ENCODE measurements at places on chromosomes 3 and 15.

DNA sequence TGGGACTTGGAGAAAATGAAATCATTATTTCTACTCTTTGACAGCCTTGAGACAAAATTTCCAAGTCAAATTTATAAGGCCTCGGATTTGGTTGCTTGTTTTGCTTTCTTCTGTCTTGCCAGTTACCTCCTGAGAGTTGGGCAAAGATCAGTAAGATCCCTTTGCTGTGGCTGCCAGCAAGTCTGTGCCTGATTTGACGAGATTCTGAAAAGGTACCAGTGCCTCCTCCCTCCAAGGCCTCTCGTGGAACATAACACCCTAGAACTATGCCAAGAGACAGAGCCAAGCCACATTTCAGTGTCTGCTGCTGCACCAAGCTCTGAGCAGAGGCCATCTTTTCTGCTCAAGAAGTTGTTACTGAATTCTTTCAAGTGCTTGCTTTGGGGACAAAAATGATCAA lies 61.0 kb downstream of the GTPBP8 start:
- DNase-seq: no peak

GRCh38 chr15:93235926-93236780 lies 147.1 kb upstream of the RGMA start:
- no peak for DNase-seq

DNA sequence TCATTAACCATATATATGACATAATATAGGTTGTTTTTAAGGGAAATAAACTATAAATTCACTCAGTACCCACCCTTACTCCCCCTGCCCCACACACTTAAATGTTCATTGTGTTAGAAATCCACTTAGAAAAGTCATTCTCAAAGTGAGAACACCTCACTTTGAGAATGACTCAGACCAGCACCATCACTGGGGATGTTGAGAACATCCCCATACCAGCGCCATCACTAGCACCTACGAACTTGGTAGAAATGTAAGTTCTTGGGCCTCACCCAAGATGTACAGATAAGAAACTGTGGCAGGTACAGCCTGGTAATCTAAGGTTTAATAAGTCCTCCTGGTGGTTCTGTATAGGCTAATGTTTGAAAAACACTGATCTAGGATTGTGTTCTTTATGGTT lies 362.6 kb downstream of the LPP start:
- no peak for DNase-seq

DNA sequence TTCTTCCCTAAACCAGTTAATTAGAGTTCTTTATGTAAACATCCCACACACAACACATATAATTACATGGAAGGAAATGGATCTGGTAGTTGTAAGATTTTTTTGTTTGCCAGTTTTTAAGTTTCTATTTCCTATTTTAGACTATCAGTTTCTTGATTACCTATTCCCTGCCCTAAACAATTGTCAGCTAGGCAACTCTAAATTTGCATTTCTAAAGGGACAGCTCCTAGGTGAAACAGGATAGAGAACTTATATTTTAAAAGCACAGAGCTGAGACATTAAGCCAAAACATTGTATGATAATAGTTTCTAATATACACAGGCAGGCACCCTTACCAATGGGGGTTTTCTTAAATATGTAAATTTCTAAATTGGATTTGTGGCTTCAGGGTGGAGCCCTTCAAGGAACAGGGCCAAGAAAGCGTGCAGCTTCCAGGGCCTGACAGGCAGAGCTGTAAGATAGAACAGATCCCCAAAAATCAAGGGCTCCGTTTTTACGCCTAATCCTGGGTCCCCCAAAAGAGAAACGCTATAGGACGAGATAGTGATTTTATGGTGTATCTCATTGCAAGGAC lies 8.9 kb downstream of the LEKR1 start:
- DNase-seq: no peak

DNA sequence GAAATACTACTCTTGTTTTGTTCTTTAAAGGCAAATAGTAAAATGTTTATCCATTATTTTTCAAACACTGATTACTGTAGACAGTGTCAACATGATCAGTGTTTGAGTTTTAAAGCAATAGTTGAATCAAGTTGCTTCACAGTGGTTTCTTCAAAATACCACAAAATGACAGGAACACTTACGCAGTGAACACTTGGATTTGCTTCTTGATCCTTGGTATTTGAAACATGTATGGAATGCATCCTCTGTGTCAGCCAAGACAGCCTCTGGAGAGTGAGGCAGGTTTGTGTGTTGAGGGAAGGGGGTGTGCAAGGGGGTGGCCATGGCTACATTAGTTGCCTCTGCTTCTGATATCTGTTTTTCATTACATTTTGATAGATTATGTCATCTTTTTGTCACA lies 413.0 kb downstream of the RBMS3 start:
- DNase-seq: peak; percentile 85

- DNase-seq: no peak
Observed at GRCh38 chr3:149402481-149402880, 25.0 kb upstream of the TM4SF1 start.

DNA sequence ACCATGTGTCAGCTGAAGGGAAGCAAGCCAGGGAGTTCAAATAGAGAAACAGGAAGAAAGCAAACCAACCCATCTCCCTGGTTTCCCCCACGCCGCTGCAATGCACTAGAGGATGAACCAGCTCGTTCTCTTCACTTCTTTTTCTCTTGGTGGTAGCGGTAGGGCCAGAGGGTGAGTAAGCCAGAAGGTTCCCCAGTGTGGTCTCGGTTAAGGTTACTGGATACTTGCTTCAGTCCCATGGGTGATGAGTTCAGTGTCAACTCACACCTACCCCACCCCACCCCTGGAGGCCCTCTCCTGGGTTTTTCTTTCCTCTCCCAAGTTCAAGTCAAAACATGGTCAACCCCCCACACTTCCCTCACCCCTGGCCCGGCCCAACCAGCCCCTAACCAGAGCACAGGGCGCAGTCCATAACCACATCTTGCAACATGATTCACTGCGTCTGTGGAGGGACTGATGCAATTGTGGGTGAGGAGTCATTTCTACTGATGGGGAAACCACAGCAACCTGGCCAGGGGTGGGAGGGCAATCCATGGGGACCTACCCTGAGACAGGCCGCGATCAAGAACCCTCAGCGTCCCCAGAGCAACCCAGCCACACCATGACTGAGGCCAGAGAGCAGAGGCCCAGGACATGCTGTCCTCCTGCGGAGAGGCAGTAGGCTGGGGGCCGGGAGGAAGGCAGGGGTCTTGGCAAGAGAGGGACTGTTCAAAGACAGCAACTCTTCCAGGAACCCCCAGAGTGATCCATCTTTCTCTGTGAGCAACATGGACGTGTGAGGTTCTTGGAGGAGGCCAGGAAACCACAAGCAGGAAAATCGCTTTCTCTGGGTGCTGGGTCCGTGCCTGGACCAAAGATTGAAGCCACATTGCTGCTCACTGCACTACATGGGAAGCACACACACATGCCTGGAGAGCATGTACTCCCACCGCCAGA lies 276.6 kb downstream of the UACA start:
- no peak for DNase-seq

GRCh38 chr3:71784201-71784913 lies 591 bp downstream of the PROK2 start:
- DNase-seq: no peak

Measured in A549 (cell line).